ENCODE measurements at places on chromosomes 3 and 15. TPM values are rescaled to one million over a fixed set of nuclear protein-coding genes. Genes with fewer than 3 reads are reported as not detected.

The FBXO40 gene
- total RNA-seq = not detected

The UBAP1L gene
- 1.8 TPM for total RNA-seq

The IQCF5 gene
- total RNA-seq = not detected

The KLHL40 gene
- not detected for total RNA-seq

The STRC gene
- not detected for total RNA-seq

The IMPG2 gene
- total RNA-seq = 0.08 TPM

The SEMA3G gene
- total RNA-seq = 2.7 TPM

The PEX5L gene
- total RNA-seq = not detected

DNA sequence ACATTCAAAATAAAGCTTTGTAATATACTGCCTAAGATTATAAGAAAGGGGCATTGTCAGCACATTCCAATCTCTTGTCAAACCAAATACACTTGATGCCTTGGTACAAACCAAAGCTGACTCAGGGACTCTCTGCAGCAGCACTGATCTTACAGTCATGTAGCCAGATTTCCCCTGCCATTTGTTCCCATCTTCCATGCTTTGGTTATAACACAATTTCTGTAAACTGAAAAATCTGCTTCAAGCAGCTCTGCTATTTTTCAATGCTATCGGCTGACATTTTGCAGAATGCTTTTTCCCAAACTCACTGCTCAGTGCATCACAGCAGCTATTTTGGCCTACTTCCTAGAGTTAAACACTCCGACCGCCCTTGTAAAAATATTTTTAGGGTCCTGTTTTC is 18.2 kb downstream of the PLOD2 start:
- no peak for ATAC-seq

- no peak for ATAC-seq
These were observed 23.9 kb downstream of the DPH6 start for GRCh38 chr15:35522061-35522460.

- ATAC-seq = no peak
These were observed 38.8 kb downstream of the PYGO1 start for GRCh38 chr15:55549305-55549704.

DNA sequence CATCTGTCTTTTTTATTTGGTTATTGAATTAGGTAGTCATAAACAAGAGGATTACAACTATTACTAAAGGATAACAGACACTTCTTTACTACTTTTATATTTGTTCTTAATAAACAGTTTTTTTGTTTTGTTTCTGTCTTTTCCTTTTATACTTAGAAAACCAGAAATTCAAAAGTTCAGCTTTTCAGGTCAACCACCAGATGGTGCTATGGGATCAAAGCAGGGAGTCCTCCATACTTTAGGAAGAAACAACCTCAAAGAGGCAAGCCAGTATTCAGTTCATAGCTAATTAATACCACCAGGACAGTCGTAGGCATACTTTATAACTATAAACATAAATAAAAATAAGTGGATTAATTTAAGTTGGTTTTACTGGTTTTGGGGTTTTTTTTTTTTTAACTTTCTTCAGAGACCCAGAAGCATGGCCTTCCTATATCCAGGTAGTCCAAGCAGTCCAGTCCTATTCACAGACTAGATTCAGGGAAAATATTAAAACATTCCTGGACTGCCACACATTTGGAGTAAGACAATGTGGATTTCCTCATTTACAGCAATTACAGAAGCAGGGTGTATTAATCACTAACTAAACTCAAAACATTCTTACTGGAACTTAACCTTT is 16.0 kb upstream of the EID1 start:
- peak; percentile 64 for ATAC-seq

GRCh38 chr3:67290438-67290837 is 292.3 kb downstream of the KBTBD8 start:
- ATAC-seq = no peak

DNA sequence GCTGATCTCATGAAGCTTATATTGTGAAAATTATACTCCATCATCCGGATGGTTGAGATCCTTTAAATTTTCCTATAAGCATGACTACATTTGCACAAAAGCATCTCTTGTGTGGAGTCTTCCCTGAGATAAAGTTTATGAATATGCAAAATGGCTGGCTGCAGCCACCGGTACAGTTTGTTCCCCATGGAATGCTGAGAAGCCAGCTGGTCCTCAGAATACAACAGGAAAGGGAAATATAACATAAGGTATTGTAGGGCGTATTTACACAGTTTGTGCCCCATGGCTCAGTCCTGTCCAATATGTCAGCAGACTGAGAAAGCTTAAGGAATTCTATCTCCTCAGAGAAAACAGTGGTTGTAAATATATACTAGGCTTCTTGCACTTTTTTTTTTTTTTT is 468.6 kb downstream of the CNTN6 start:
- no peak for ATAC-seq

DNA sequence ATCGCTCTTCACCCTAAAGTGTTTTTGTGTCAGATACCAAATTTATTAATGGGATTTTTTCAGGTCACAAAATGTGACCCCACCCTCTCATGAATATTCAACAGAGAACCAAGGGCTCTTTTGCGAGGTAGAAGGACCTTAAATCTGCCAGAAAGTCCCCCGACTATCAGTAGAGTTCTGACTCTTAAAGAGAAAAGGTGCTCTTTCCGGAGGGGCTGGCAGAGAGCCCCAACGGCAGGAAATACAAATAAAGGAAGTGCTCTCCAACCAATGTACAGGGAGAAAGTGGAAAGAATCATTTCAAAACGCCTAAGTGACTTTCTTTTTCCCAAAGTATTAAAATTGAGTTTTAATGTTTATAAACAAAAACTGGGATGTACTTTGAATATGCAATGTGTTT is 517.2 kb downstream of the FOXP1 start:
- no peak for ATAC-seq

- ATAC-seq = no peak
These were observed 45.1 kb downstream of the CMTM7 start for GRCh38 chr3:32436816-32437189.

GRCh38 chr15:56598991-56599390 is 134.1 kb upstream of the MNS1 start:
- no peak for ATAC-seq

GRCh38 chr3:129577925-129578786 is 28.3 kb downstream of the PLXND1 start:
- peak; percentile 31 for ATAC-seq

- peak; percentile 47 for ATAC-seq
These were observed 489.8 kb upstream of the PROK2 start for GRCh38 chr3:72274493-72275330.

DNA sequence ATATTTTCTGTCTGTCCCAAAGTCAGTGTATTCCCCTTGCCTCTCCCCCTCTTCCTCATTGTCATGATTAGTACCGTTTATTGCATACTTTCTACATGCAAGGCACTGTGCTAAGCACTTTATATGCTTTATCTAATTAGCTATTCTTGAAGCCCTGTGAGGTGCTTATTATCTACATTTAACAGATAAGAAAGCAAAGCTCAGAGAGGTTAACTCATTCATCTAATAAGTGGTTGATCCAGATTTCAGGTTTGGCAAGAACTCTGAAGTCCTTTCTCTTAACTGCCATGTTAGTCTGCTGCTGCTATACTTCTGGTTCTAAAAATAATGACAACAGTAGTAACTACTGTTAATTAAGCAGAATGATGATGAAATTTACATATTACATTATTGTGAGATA is 13.5 kb downstream of the IQGAP1 start:
- ATAC-seq = no peak

DNA sequence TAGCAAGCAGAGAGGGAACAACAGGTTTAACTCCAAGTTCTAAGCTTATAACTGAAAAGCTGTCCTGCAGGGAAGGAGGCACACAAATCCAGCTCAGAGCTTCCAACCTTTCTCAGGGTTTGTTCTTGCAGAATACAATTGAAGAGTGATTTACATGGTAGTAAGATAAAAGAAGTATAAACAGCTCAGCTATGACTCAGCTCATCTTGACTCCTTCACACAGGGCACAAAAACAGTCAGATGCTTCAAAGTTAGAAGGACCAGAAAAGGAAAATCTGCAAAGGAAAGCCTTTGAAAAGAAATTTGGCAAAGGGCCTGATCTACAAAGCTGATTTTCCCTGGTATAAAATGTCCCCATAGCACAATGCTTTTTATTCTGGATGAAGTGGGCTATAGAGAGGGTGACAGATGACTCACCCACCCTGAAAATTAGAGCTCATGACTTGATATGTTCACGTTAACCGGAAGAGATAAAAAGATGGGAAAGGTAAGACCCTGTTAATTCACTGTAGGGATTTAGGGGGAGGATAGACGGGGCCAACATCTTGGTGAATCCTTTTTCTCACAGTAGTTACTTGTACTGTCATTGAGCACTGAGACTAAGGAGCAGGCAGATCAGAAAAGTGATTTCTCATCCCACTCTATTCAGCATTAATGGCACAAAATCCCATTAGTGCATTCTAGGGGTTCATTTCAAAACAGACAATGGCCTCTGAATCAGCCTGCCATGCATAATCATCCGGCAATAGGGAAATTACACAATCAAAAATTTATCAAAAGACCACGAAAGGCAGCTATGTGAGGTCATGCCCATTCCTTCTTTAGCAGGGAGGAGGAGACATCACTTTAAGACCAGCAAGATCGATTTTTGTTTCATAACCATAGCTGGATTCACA is 143.5 kb downstream of the GAP43 start:
- ATAC-seq = peak; percentile 58

DNA sequence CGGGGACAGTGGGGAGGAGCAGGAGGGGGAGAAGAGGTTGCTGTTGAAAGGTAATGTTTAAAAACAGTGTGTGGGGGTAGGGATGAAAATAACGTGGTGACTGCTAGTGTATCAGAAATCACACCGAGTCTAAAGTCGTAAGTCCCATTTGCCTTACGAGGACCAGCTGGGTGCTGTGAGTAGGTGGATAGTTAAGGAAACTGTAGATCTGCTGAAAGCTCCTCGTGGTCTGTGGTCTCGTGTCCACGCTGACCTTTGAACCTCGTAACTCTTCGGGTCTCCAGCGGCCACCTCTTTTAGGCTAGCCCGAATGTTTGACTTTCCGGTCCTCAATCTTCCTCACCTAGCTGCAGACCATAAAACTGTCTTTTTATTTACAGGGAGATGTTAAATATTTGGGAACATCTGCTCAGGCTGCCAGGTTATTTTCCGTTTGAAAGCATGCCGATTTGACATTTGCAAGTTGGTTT is 29.3 kb upstream of the ST3GAL6 start:
- ATAC-seq = no peak

GRCh38 chr3:193978486-193978885 is 157.5 kb upstream of the HES1 start:
- peak; percentile 75 for ATAC-seq

DNA sequence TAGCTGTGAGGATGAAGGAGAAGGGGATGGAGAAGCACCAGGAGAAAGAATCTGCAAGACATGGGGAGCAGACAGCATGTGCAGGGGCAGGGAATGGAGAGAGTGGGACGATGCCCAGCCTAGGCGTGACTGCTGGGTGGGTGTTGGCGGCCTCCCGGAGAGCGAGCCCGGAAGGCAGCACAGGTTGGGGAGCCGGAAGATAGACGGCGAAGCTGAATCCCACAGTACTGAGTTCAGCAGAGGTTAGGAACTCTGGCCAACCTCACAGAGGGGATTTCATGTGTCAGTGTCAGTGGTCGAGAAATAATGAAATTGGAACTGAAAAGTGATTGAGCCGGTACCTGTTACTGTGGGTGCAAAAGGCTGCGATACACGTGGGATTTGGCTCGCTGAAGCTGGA is 55.2 kb downstream of the PXYLP1 start:
- no peak for ATAC-seq

GRCh38 chr3:4809922-4810321 is 169.3 kb upstream of the BHLHE40 start:
- peak; percentile 66 for ATAC-seq

GRCh38 chr15:88118741-88119140 is 137.8 kb downstream of the NTRK3 start:
- ATAC-seq = no peak

- ATAC-seq = no peak
These were observed 14.0 kb upstream of the COPG1 start for GRCh38 chr3:129235344-129235917.

DNA sequence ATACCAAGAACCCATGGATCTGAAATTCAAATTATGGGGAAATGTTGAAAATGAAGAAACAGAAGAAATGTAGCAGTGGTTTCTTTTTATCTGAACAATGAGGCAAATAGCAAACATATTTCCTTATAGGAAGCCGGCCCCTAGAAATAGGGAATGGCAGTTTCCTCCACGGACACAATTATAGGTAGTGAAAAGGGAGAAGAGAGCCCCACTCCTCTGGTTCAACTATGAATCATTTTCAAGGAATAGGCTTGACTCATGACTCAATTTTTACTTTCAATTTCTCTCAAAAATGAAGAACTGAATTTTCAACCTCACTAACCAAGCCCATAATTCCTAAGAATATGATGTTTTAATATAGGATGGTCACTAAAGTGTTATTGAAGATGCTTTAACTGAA is 243.1 kb downstream of the MECOM start:
- ATAC-seq = no peak

GRCh38 chr15:31523027-31523654 is 196.5 kb downstream of the KLF13 start:
- no peak for ATAC-seq

DNA sequence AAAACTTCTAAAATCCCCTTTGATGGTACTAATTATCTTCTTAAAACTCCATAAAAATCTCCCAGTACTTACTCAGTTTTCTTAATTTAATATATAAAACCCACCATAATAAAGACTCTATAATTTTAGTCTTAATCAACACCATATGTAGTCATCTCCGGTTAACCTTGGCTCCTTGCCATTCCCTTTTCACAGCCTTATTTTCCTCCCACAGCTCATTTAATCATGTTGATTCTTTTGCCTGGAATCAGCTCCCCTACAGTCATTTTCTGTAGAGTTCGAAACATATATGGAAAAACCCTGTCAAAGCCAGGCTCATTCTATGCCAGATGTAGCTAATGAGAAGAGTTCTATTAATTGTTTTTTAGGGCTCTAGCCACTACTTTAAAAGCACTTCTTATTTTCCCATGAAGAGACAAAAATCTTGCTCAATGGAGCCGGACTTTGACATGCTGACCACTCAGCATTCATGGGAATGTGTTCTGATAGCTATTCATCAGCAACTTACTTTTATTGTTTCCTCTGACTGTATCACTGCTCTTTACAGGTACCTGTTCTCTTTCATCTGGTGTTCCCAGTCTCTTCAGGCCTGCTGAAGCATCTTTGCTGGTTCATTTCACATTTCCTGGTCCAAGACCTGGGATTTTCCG is 573.4 kb downstream of the NAALADL2 start:
- no peak for ATAC-seq

GRCh38 chr3:143464850-143465249 is 345.3 kb downstream of the CHST2 start:
- peak; percentile 43 for ATAC-seq

Measured in esophagus mucosa (tissue), 1 donor.